ENCODE measurements at places on chromosomes 3 and 15. TPM values are rescaled to one million over a fixed set of nuclear protein-coding genes. Genes with fewer than 3 reads are reported as not detected.
A peak's percentile ranks its signal among the peaks of the same experiment; 100 is the strongest.

DNA sequence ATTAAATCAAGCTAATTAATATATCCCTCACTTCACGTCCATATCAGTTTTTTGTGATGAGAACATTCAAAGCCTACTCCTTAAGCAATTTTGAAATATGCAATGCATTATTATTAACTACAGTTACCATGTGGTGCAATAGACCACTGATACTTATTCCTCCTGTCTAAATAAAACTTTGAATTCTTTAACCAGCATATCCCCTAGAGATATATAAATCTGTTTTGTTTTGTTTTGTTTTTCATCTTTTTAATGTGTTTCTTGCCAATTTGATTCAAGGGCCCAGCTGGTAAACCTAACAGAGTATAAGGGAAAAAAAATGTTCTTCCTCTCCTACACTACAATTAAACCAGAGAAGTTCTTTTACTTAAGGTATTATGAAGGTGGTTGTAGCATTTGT is 524.2 kb downstream of the NAALADL2 start:
- H3K4me1 ChIP-seq = no peaks in the 10 kb centered on the region
- no peak overlapping the region for H3K4me3 ChIP-seq
- H3K27ac ChIP-seq = no peak overlapping the region
- DNase-seq = no peak
- no peaks in the 10 kb centered on the region for H3K27me3 ChIP-seq

GRCh38 chr15:72184165-72184811 is 13.3 kb downstream of the GRAMD2A start:
- peaks cover 39% of the 10 kb centered on the region for H3K27me3 ChIP-seq
- H3K36me3 ChIP-seq = no peaks in the 10 kb centered on the region
- peaks cover 2% of the 10 kb centered on the region for H3K4me1 ChIP-seq
- no peak overlapping the region for H3K4me3 ChIP-seq

WDR93 gene
- not detected for total RNA-seq

GRCh38 chr15:60353245-60353920 is 44.4 kb downstream of the ANXA2 start:
- H3K4me1 ChIP-seq = no peaks in the 10 kb centered on the region
- DNase-seq = no peak
- H3K27me3 ChIP-seq = no peaks in the 10 kb centered on the region
- H3K27ac ChIP-seq = no peak overlapping the region

DNA sequence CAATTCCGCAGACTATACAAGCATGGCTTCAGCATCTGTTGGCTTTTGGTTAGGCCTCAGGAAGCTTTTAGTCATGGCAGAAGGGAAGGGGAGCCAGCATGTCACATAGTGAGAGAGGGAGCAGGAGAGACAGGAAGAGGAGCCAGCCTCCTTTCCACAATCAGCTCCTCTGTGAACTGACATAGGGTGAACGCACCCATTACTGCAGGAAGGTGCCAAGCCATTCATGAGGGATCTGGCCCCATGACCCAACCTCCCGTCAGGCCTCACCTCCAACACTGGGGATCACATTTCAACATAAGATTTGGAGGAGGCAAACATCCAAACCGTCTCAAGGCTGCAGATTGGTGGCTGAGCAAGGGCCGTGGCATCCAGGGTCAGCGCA is 106.3 kb downstream of the LRRK1 start:
- DNase-seq = no peak
- H3K36me3 ChIP-seq = no peaks in the 10 kb centered on the region
- no peaks in the 10 kb centered on the region for H3K4me1 ChIP-seq
- H3K27me3 ChIP-seq = no peaks in the 10 kb centered on the region
- no peak overlapping the region for H3K4me3 ChIP-seq
- H3K27ac ChIP-seq = no peak overlapping the region

DNA sequence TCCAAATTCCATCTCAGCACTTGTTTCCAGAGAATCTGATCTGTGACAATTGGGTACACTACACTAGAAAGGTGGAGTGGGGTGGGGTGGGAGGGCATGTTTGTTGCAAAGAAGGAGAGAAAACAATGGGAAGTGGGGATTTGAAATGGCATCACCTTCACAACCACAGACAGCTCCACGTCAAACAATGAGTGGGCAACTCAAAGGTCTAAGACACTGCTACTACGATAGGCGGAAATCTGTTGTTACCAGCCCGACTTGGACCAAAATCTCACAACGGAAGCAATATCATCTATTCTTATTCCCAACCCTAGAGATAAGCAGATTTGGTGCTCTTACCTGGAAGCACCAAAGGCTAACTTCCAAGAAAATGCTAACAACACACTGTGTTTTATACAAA is 3.3 kb downstream of the CYP19A1 start:
- no peaks in the 10 kb centered on the region for H3K27me3 ChIP-seq
- no peaks in the 10 kb centered on the region for H3K36me3 ChIP-seq
- no peaks in the 10 kb centered on the region for H3K4me1 ChIP-seq
- H3K27ac ChIP-seq = no peak overlapping the region
- H3K4me3 ChIP-seq = no peak overlapping the region

PLA2G4D gene
- not detected for total RNA-seq

- DNase-seq = no peak
- H3K36me3 ChIP-seq = peaks cover 23% of the 10 kb centered on the region
- H3K4me3 ChIP-seq = no peak overlapping the region
- H3K27ac ChIP-seq = no peak overlapping the region
These were observed 47.1 kb downstream of the SEMA3G start for GRCh38 chr3:52397676-52398399.

DNA sequence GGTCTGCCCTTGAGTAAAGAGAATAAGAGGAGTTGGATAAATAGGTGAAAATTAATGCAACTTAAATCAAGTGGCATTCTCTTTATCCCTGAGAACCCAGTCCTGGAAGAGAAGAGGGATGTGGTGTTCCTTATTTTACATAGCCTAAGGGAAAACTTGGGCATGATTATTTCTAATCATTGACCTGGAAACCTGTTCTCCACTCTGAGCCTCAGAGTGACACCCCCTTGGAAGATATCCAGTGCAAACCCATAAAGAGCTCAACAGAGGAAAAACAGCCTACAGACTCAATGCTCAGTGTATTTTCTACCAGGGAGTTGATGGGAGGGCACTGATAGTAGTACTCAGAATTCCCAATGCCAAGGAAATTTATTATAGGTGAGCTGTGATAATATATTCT is 22.0 kb downstream of the SLC15A2 start:
- H3K27me3 ChIP-seq = no peaks in the 10 kb centered on the region
- H3K27ac ChIP-seq = no peak overlapping the region
- no peak overlapping the region for H3K4me3 ChIP-seq
- H3K36me3 ChIP-seq = no peaks in the 10 kb centered on the region

DNA sequence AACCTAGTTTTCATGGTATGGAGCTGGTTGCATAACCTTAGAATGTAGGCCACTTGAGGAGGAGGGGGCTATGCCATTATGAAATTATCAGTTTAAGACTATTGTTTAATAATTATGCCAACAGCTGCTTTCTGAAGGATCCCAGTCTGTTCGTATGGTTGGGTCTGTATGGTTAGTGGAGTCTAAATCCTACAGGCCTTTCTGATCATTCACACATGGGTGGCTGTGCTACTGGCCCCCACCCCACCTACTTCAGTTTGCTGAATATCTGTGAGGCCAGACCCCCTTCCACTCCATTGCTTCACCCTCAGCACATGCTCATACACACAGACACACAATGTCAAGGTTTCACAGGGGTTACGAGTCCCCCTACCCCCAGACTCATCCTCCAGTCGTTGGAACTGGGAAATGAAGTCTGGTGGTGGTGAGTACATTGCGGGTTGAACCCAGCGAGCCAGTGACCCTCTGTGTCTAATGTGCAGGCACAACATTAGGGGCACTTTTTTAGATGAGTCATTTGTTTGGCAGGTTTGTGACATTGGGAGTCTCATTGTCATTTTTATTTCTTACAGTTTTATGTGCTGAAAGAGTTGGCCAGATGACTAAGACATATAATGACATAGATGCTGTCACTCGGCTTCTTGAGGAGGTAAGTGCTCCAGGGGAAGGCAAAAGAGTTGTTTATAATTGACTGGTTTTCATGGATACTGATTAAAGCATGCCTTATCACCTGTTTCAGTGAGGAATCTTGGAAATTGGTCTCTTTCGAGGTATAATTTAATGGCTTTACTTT is 85.3 kb downstream of the TRAK1 start:
- no peaks in the 10 kb centered on the region for H3K4me1 ChIP-seq
- H3K4me3 ChIP-seq = no peak overlapping the region
- no peak for DNase-seq
- no peaks in the 10 kb centered on the region for H3K27me3 ChIP-seq

DCUN1D1 gene
- 29.4 TPM for total RNA-seq

CRYGS gene
- total RNA-seq = 9.0 TPM

DNA sequence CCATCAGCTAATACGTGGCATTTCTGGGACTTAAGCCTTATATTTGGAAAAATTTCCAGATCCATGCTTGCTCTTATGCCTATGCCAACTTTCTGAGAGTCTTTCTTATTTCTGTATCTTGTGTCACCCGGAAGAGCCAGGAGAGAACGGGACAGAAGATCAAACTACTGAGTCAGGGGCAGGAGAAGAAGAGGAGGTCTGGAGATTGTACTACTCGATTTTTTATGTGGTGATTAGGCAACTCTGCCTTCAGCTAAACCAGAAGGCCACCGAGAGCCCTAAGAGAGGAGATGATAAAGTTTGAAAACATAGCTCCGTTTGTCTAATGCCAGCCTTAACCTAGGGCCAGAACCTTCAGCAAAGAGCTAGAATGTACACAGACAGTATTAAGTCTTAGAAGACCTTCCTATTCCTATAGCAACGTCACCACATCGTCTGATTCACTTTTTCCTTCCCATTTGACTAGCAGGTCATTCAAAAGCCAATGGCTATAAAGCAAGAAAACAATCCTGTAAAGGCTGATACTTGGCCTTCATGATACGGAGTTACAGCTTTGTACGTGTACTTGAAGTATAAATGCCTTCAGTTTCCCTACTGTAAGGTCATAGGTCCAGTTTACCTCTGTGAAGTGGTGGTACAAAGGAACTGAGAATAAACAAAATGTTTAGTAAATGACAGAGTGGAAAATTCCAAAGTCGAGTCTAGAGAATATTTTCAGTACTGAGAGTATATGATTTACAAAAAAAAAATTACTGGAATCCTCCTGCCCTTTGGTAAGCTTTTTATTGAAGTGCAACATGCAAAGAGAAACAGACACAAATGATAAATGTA is 96.1 kb upstream of the ICE2 start:
- no peaks in the 10 kb centered on the region for H3K27me3 ChIP-seq
- H3K4me3 ChIP-seq = no peak overlapping the region
- H3K36me3 ChIP-seq = no peaks in the 10 kb centered on the region
- H3K27ac ChIP-seq = peak overlapping the region; percentile 80
- no peak for DNase-seq

GRCh38 chr3:142983318-142983717 is 18.1 kb upstream of the U2SURP start:
- no peak overlapping the region for H3K4me3 ChIP-seq
- H3K27me3 ChIP-seq = no peaks in the 10 kb centered on the region
- no peaks in the 10 kb centered on the region for H3K4me1 ChIP-seq
- H3K27ac ChIP-seq = no peak overlapping the region
- no peak for DNase-seq

DNA sequence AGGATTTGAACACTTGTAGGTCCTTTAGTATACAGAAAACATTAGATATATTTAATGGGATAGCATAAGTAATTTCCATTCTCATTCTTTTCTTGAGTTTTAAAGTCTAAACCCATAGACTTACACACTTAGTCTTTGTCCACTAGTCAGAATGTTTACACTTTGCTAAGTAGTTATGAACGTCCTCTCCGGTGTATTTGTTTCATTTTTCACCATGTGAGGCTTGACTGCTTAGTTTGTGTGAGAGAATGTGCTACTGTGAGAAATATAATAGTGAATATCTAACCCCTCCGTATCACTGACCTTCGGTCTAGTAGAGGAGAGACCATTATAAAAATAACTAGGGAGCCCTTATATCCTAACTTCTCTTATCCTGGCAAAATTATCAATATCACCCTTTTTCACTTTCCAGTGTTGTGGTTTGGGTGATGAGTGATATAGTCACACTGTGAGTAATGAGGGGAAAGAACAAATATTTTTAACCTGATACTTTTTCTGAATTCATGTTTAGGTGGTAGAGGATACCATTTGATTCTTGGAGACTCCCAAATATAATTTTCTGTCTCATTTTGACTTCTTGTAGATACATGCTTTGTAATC is 122.4 kb downstream of the UBE2E2 start:
- no peak overlapping the region for H3K4me3 ChIP-seq
- H3K27me3 ChIP-seq = no peaks in the 10 kb centered on the region

- H3K4me3 ChIP-seq = no peak overlapping the region
- H3K36me3 ChIP-seq = no peaks in the 10 kb centered on the region
- no peak overlapping the region for H3K27ac ChIP-seq
- peaks cover 14% of the 10 kb centered on the region for H3K27me3 ChIP-seq
These were observed 68.9 kb downstream of the TFRC start for GRCh38 chr3:196012941-196013476.

GCSAM gene
- total RNA-seq = 21.6 TPM

- no peaks in the 10 kb centered on the region for H3K36me3 ChIP-seq
- DNase-seq = no peak
- H3K4me1 ChIP-seq = no peaks in the 10 kb centered on the region
- H3K27me3 ChIP-seq = no peaks in the 10 kb centered on the region
These were observed 139.0 kb downstream of the FAM43A start for GRCh38 chr3:194824701-194825111.

SCN5A gene
- total RNA-seq = 0.47 TPM

DNA sequence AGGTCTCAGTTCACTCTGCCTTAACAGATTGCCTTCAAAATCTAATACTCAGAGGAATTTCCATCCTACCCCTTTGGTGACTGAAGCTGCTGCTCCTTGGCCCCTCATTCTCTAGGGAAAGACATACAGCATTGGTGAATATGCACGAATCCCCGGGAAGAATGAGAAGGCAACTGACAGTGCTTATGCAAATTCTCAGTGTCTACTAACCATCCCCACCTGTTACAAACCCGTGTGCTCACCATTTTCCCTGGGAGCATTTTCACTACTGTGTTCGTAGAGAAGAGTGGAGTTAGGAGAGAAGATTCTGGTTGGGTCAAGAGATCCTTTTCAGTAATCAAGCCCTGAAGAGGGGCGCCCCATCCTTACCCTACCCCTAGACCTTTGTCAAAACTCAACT is 37.7 kb downstream of the SYNM start:
- no peak overlapping the region for H3K4me3 ChIP-seq
- H3K4me1 ChIP-seq = no peaks in the 10 kb centered on the region
- no peaks in the 10 kb centered on the region for H3K27me3 ChIP-seq
- DNase-seq = no peak

DNA sequence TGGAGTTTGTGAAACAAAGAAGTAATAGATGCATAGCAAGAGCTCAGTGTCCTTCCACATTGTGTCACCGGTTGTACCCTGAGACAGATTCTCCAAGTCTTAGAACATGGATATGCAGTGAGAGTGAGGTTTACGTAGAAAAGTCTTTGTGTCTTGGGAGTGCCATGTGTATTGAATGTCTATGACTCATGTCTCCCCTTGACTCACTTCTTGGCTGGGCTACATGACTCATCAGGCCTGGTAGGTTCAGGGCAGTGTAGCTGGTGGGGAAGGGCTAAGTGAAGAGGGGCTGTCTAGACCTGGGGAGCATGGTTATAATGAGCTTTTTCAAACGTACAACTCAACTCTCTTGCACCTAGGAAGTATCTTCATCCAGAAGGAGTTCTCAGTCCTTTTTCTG is 167.4 kb downstream of the GAP43 start:
- H3K27ac ChIP-seq = no peak overlapping the region
- H3K36me3 ChIP-seq = no peaks in the 10 kb centered on the region
- no peak for DNase-seq
- H3K4me1 ChIP-seq = peaks cover 4% of the 10 kb centered on the region
- H3K27me3 ChIP-seq = no peaks in the 10 kb centered on the region

HIGD2B gene
- not detected for total RNA-seq

- DNase-seq = no peak
- H3K27me3 ChIP-seq = no peaks in the 10 kb centered on the region
- no peak overlapping the region for H3K27ac ChIP-seq
- no peaks in the 10 kb centered on the region for H3K4me1 ChIP-seq
These were observed 417.0 kb upstream of the AGTR1 start for GRCh38 chr3:148280623-148281242.
